ENCODE measurements at places on chromosomes 1 and 21.
A peak's percentile ranks its signal among the peaks of the same experiment; 100 is the strongest.

DNA sequence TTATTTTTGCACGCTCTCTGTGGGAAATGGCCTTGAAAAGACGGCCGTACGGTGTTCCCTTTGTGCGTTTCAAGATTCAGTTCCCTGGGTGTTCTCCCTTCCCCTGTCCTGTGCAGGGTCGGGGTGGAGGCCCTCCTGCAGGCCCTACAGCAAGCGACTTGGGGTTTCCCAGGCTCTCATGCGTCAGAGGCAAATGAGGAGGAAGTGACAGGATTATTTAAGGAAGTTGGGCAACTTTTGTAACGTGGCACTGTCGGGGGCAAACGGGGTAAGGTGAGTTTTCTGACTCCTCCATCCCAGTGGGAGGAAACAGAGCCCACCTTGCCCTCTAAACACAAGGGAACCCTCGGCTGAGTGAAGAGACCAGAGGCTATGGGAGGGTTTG is 16.1 kb upstream of the AJAP1 start:
- no peak for DNase-seq

GRCh38 chr1:180288940-180289339 is 58.9 kb downstream of the LHX4 start:
- DNase-seq: no peak

- DNase-seq: no peak
Measured at GRCh38 chr1:147669469-147670318, 630 bp downstream of the ACP6 start.

DNA sequence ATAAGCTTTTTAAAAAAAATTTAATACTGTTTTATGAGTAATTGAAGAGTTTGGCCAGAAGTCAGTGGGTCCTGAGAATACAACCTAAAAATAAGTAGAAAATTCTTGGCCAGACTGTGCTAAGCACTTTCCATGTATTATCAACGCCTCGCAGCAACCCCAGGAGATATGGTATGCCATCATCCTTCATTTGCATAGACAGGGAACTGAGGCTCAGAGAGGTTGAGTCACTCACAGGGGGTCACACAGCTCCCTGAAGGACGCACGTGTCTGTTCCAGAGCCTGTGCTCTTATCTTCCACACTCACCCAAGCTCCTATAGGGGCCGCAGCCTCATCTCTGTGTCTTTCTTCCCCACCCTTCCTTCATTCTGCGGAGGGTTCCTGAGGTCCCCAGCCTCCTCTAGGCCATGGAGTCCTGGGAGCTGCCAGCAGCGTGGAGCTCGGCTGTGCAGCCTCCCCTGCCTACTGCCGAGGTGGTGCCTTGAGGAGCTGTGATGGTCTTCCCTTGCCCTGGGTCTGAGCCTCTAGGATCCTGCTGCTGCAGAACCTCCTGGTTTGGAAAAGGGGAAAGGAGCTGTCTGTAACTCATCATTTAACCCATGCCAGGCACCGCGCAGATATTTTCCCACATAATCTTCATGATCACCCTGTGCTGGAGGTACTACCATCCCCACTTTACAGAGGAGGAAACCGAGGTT is 30.3 kb upstream of the ECE1 start:
- DNase-seq: no peak

GRCh38 chr1:11501491-11501897 is 22.5 kb downstream of the DISP3 start:
- DNase-seq: peak; percentile 38

DNA sequence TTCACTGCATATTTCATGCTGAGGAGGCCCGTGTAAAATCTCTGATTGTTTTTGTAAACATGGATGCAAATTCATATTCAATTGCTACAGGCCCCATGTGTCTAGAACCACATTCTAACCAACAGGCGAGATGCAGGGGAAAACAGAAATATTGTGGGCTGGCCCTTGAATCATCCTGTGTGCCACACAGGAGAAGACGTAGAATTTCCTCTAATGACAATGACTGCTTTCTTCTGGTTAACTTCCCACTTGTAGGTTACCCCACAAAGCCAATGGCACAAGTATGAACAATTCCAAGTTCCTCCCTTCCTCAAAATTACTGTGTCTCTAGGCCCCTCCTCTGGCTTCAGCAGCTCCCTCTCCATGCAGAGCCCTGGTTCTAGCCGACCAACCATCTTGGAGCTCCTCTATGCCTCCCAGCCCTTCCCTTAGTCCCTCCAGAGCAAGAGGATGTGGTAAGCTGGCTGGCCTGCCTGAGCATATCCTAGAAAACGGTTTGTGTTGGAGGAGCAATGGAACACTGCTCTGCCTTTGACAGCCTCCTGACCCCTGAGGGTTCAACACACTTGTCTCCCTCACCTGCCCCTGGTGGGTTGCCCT is 205.2 kb downstream of the HS2ST1 start:
- DNase-seq: no peak

- DNase-seq: no peak
Measured at GRCh38 chr1:156659661-156659987, 17.6 kb downstream of the NES start.

DNA sequence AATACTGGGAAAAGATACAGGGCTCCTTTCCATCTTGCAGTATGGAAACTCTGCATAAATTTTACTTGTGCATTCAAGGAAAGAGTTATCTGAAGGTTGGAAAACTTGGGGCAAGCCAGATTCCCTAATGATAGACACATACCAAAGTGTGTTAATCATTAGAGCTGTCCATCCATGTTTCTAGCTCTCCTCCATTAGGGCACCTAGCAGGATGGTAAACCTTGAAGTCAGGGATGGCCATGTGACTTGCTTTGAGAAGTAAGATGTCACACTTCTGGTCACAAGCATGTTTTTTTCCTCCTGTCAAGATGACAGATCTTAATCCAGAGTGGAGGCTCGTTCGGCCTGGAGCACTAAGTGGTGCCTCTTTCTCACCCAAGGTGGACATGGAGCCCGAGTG is 241.9 kb upstream of the RUNX1 start:
- DNase-seq: no peak

GRCh38 chr21:35156293-35157278 is 107.5 kb upstream of the RUNX1 start:
- DNase-seq: no peak

- DNase-seq: no peak
Measured at GRCh38 chr21:34684174-34684876, 15.5 kb downstream of the CLIC6 start.

- no peak for DNase-seq
Measured at GRCh38 chr1:67721650-67722291, 36.8 kb downstream of the GADD45A start.

DNA sequence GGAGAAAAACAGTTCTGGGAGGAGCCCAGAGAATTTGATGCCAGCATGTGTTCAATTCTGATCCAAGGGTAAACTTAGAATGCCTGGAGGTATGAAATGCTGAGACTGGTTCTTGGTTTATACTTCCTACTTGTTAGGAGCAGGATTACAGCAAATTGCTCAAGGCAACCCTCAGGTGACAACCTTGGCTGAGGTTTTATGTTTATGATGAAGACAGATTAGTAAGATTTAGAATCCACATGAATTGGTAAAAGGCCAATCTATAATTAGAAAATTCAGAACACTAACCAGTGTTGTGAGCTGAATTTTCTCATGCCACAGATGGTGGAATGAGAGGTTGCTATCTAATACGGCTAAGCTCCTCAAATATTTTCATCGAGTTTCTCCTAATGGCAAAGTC is 235.3 kb upstream of the NRIP1 start:
- no peak for DNase-seq

DNA sequence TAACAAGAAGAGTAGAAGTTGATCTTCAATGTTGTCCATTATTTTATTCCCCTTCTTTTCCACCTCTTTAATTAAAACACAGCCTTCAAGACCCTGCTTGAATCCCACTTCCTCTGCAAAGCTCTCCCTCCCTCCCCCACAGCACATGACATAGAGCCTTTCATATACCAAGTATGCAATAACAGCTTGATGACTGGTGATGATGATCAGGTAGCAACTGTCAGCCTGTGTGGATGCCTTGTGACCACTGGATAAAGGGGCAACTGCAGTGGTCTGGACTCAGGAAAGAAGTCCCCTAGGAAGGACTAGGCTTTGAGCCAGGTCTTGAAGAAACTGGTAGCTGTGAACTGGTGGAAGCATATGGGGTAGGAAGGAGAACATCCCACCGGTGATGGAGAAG is 53.8 kb upstream of the PRDX6 start:
- no peak for DNase-seq

GRCh38 chr1:213533125-213533524 is 454.6 kb upstream of the PROX1 start:
- no peak for DNase-seq

- no peak for DNase-seq
Measured at GRCh38 chr1:220896092-220896491, 16.8 kb downstream of the HLX start.

DNA sequence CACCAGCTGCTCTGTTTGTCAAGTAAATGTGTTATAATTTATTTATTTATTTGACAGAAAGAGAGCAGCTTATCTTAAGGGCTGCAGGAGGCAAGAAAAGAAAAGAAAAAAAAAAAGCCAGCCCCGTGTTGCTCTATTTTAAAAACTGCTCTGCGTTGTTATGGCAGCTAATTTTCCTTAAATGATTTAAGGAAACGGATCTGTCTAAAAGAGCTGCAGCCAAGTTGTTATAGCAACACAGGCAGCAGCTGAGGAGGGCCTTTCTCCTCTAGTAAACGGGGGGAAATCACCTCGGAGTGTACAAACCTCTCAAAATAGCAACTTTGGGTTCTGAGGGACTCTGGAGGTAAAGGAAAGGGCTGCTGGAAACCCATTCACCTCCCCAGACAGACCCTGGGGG is 149.2 kb downstream of the BEND5 start:
- DNase-seq: no peak

DNA sequence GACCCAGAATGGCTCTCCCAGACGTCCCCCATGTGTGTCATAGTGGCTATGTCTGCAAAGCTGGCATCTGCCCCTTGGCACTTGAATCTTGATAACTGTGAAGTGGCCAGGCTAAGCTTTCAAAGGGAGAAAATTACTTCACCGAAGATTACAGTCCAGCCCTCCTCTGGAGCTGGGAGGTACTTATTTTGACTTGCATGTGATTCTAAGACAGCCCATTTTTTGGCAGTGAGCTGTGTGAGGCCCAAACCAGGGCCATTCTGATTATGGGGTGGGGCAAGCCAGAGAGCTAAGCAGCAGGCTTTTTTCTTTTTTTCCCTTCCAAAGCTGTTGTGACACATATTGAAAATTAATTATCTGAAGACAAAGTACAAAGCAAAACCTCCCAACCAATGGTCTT is 42.1 kb upstream of the C8B start:
- no peak for DNase-seq

- no peak for DNase-seq
Measured at GRCh38 chr1:231972111-231972445, 345.5 kb downstream of the DISC1 start.

DNA sequence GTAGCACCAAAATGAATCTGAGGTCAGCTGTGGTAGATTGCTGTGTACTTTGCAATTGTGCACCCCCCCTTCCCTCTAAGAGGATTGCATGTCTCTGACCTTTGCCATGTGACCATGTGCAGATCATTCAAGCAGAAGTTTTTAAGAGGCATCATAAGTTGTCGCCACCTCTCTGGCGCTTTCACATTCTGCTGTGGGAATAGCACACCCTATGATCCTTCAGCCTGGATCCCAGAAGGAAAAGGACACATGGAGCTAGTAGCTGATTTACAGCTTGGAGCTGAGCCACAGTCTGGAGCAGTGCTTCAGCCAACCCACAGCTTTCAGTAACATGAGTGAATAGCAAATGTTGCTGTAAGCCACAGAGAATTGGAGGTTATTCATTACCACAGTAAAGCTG is 158.5 kb downstream of the TSEN15 start:
- no peak for DNase-seq

GRCh38 chr1:236332092-236332758 is 50.5 kb upstream of the ERO1B start:
- DNase-seq: no peak

GRCh38 chr1:152520561-152521090 is 6.3 kb downstream of the CRCT1 start:
- no peak for DNase-seq

- DNase-seq: no peak
Measured at GRCh38 chr1:18253093-18253492, 145.5 kb downstream of the IGSF21 start.

- no peak for DNase-seq
Measured at GRCh38 chr1:93001893-93002292, 40.6 kb upstream of the DIPK1A start.

GRCh38 chr1:166083887-166084286 is 82.9 kb downstream of the FAM78B start:
- no peak for DNase-seq

DNA sequence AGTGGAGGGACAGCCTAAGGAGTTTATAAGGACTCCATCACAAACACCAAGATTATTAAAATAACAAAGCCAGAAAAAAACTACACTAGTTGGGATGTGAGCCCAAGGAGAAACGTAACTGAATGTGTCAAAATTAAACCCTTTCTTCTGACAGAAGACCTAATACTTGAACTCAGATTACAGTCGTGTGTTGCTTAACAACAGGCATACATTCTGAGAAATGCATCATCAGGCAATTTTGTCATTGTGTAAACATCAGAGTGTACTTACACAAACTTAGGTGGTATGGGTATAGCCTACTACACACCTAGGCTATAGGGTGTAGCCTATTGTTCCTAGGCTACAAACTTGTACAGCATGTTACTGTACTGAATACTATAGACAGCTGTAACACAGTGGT is 23.4 kb downstream of the DSTYK start:
- DNase-seq: no peak

- no peak for DNase-seq
Measured at GRCh38 chr1:10507111-10507879, 32.5 kb downstream of the PEX14 start.

DNA sequence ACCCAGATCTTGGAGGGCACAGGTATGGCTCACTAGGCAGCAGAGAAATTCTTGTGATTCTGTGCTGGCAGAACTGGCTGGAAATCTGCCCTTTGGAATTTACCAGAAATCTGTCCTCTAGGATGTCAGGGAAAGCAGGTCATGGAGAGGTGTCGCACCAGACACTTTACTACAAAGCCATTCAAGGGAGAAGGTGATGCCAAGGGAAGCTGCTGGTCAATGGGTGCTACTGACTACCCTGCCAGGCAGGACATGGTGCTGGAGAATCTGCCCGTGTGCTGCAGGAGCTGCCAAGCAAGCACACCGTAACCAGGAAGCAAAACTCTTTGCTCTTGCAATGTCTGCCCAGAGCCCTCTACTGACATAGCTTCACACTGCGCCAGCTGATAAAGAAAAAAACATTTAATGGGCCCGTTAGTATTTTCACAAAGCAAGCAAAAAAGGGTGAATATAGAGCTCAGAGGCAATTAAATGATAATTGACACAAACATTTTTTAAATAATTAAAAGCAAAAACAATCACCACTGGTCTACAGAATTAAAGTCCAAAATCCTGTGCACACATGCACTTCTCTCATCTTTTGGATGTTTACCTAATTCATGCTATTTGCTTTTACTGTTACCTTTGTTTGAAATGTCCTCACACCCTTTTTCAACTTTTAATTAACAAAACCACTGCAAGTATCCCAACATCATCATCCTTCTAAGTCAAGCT is 7.2 kb upstream of the FBXO28 start:
- DNase-seq: no peak

DNA sequence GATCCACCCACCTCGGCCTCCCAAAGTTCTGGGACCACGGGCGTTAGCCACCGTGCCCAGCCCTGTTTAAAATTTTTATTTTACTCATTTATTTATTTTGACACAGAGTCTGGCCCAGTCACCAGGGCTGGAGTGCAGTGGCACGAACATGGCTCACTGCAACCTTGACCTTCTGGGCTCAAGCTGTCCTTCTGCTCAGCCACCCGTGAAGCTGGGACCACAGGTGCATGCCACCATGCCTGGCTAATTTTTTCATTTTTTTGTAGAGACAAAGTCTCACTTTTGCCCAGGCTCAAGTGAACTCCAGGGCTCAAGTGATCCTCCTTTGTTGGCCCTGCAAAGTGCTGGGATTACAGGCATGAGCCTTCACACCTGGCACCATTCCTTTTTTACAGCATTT is 27.5 kb upstream of the DNAJC6 start:
- no peak for DNase-seq
